ENCODE measurements at places on chromosomes 5 and 9.

GRCh38 chr5:54873691-54874090, 111.7 kb downstream of the ESM1 start:
- DNase-seq: no peak

DNA sequence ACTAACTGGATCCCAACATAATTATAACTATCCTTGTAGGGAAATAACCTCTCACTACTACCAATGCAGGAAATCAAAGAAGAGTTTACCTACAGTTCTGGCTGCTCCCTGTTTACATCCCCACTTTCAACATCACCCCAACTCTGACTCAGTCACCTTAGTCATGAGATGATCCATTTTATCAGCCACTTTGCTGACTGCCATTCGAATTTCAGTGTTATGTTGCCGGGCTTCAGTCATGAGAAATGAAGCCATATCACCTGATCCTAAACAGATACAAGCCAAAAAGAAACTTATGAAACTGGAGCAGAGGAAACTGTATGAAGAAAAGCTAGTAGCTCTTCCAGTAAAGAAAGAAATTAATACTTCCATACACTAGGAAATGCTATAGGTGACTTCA, 33.7 kb downstream of the SLC31A2 start:
- DNase-seq: no peak

- no peak for DNase-seq
Measured at GRCh38 chr9:121455527-121456239, 44.0 kb downstream of the GGTA1 start.

- DNase-seq: no peak
Measured at GRCh38 chr9:118418887-118419565, 714.8 kb downstream of the TLR4 start.

GRCh38 chr5:122415801-122416120, 103.7 kb downstream of the SNCAIP start:
- DNase-seq: no peak

GRCh38 chr5:137496919-137497318, 2.2 kb downstream of the SPOCK1 start:
- DNase-seq: no peak

DNA sequence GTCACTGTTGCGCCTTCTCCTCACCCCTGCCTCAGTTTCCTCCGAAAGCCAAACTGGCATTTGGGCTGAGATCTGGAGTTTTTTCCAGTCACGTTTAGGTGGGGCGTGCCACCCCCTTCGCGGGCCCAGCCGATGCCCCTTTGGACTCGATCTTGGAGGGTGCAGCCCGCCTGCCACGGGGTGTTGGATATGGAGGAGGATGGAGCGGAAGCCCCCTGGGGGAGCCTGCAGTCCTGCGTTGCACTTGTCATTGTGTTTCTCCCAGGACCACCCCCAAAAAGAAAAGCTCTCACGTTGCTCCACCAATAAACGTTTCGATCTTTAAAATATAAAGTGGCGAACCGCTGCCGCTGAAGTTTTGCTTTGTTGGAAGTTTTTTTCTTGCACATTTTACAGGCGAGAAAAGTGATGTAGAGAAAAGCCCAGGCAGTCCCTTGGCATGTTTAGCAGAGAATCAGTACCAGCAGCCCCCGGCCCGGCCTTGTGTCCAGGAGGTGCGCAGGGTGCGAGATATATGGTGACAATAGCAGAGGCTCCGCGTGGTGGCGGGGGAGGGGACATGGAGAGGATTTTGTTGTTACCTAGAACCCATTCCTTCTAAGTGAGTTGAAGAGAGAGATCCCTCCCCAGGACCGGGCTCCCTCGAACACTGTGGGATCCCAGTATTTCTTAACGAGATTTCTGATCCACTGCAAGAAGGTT, 681 bp downstream of the F2R start:
- no peak for DNase-seq

DNA sequence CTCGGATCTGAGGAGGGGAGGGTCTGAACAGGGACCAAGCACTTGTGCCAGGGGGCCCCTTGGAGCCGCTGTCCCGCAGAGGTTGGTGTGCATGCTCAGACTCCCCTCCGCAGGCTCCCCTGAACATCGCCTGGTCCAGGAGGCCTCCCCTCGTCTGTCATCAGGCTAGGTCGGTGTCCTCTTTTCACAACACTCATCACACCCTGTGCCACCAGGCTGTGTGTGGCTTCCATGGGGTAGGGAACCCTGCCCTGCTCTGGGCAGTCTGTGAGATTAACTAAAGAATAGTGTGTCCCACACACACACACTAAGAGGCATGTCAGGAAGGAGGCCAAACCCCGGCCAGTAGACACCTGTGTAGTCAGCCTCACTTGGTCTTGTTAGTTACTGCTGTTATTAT, 119.3 kb downstream of the C5orf15 start:
- DNase-seq: no peak

Measured in activated CD4-positive, alpha-beta T cell treated with anti-CD3 and anti-CD28 coated beads for 4 hours (primary cell).